ENCODE measurements at places on chromosomes 2 and 18.

DNA sequence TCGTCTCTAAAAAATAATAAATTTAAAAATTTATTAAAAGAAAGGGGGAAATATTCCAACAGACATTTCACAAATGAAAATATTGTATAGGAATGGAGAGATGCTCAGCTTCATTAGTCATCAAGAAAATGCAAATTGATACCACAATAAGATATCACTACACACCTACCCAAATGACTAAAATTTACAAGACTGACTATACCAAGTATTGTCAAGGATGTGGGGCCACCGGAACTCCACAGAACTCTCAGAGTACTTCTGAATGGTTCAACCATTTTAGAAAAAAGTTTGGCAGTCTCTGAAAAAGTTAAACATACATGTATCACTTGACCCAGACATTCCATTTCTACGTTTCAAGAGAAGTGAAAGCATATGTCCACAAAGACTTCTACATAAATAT is 163.4 kb downstream of the EHBP1 start:
- no peak for DNase-seq

- no peak for DNase-seq
These were observed 67.0 kb downstream of the TSHZ1 start for GRCh38 chr18:75277610-75277928.

DNA sequence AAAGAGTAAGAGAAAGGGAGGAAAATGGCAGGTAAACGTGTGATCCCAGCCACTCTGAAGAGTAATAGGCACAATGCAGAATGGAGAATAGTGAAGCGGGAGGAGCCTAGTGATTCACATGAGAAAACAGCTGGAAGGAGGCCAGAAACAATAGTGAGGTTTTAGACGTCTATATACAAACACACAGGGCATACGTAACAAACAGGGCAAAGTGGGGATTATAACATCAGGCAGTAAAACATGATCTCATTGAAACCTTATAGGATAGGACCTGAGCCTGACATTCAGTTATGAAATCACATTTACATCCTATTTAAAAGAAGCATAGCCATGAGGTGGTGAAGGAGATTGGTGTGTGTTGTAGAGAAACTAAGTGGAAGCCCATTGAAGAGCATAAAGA is 33.0 kb upstream of the GATA6 start:
- no peak for DNase-seq

- DNase-seq, result peak; percentile 20
These were observed 74.1 kb downstream of the TLK1 start for GRCh38 chr2:171086352-171087290.

GRCh38 chr2:203484266-203485112 is 50.6 kb downstream of the RAPH1 start:
- no peak for DNase-seq

DNA sequence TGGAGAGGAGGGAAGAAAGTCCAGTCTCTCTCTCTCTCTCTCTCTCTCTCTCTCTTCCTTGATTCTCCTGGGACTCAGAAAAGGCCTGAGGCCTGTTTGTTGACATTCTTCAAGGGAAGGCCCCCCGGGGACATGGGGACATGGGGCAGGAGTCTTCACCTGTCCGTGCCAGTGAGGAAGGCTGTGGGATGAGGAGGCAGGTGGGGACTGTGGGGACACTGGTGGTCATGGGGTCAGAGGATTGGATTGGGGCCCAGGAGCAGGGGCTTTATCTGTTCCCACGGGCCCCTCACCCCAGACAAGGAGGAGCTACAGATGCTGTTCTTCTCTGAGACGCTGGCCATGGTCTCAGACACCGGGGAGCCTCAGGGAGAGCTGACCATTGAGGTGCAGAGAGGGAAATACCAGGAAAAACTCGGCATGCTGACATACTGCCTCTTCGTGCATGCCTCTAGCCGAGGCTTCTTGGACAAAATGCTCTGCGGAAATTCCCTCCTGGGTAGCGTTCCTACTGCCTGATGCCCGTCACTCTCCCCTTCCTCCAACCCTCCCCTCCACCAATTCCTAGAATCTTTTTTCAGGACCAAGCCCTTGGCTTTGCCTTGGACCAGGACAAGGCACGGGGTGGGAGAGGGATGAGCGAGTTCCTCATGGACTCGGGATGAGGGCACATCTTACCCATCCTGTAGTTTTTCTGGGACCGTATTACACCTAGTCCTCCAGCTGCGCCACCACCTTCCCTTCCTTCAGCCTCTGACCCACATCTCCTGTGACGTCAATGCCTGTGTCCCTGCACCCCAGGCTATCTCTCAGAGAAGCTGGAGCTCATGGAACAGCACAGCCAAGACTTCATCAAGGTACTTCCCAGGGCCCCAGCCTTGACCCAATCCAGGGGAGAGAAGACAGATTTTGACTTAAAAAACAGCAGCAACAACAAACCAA is 850 bp downstream of the CATIP start:
- no peak for DNase-seq

GRCh38 chr18:28125051-28125450 is 51.9 kb downstream of the CDH2 start:
- no peak for DNase-seq

- DNase-seq, result no peak
These were observed 114.2 kb downstream of the SPHKAP start for GRCh38 chr2:228067309-228067708.

DNA sequence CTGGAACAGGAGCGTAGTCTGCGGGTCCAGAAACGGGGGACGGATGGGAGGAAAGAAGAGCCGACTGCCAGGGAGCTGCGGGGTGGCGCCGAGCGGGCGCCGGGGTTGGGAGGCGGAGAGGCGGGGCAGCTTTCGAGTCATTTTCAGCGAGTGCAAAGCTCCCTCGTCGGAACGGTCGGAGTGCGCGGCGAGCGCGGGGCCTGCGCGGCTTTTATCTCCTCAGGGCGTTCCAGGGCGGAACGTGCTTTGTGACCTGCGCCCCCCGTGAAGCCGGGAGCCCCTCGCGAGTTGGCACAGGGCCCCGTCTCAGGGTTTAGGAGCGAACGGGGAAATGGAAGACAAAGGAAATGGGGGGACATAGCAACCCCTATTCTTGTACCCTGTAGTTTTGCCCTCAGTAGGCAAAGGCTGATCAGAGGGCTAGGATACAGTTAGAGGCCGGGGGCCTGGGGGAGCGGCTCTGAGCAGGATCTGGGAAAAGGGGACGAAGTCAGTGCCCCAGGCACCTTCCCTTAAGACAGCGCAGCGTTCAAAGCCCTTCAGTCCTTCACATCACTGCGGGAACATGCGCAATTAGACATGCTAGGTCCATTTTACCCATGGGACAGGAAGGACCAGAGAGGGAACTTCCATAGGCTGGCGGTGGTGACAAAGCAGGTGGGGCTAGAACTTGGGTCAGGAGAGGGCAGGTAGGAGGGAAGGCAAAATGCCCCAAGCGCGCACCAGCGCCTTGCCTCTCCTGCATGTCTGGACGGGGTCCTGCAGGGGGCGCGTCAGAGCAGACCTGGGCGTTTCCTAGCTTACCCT is 60.1 kb upstream of the IL1RL1 start:
- peak; percentile 69 for DNase-seq

GRCh38 chr18:22026889-22027288 is 142.5 kb upstream of the GATA6 start:
- no peak for DNase-seq

GRCh38 chr2:215917953-215918620 is 95.3 kb downstream of the MREG start:
- no peak for DNase-seq

GRCh38 chr2:111698743-111699554 is 185.0 kb downstream of the ANAPC1 start:
- no peak for DNase-seq

GRCh38 chr2:202019689-202020450 is 13.8 kb upstream of the FZD7 start:
- DNase-seq, result no peak

GRCh38 chr18:78640246-78640995 is 339.2 kb upstream of the SALL3 start:
- DNase-seq, result no peak

DNA sequence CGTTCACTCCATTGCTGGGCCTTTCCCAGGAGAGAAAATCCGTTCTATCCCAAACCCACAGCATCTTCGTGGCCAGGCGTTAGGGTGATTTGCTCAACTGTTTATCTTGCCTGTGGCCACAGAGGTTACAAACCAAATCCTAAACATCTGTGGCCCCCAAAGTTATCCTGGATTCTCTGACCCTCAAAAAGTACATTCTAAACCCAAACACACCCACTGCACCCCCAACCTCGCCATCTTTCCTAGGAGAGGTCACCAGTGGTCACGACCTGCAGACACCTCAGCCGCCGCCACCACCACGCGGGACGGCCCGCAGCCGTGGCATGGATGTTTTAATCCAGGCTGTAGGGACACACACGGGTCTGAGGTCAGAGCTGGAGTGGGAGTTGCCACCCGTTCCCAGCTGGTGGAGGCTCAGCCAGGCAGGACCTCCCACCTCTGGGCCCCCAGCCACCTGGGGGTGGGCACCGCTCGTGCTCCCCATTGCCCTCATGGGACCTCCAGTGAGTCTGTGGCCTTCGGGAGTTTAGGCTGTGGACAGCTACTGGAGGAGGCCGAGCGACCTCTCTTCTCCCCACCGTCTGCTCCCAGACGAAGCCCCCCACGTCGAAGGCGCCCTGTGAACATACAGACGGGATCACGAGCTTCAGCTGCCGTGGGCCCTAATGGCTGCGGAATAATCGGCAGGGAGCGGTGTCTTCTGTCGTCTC is 72.0 kb downstream of the KCNG2 start:
- DNase-seq, result no peak

DNA sequence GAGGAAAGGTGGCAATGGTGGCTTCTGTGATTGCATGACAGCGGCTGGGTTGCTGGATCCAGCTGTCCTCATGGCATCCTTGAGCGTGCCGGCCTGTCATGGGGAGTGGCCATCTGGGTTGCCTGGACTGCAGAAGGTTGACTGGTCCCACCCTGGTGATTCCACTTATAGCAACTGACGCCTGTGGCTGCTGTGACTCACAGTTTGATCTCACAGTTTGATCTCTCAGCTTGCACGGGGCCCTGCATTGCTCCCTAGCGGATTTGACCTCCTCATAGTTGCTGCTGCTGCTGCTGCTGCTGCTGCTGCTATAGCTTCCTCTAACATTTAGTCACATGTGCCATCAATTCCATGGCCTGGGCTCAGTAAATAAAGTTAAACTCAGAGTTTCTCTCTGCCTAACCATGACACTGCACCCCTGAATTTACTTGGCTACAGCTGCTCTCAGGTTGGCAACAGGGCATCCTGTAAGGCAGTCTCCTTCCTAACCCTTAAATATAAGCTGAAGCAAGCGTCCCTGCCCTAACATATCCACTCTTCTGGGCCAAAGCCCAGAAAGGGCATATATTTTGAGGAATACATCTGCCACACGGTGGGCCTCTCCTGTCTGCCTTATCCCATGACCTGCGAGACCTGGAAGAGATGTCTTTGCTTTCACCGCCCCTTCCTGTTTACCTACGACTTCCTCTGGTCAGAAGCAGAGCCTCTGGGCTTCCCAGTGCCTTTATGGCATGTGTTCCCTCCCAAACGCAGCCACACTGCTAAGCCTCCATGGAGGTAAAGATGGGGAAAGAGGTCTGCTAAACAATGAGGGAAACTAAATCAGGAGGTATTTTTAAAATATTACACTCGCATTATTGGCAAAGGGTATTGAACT is 37.8 kb upstream of the CCDC150 start:
- DNase-seq, result no peak

DNA sequence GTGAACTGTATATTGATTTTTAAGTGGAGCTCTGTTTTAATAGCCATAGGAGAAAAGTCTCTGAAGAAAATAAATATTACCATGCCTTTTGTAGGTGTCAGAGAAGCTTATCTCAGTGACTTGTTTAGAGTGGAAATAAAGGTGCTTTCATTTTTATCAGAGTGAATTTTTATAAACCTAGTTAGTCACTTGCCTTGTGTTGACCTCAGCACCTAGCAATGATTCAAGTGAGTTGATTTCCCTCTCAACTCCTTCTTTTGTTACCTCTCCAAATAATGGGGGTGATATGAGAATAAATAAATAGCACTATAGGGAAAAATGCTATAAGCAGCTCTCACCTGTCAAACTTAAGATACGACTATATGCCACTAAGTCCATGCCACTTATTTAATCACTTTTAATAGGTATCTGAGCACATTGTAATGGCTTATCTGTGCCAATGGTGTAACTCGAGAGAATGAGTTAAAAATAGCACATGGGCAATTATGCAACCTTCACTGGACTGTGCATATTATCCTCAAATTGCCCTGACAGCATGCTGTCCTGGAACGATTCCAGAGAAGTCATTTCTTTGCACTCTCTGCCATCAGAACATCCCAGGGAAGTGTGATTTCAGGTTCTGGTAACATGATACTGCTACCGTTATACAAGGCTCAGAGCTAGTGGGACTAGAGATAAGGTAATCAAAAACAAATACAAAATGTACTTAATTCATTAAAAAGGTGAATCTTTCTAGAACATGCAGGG is 290.8 kb downstream of the CCDC85A start:
- no peak for DNase-seq

- no peak for DNase-seq
These were observed 4.3 kb downstream of the ZBTB7C start for GRCh38 chr18:48404716-48405507.

DNA sequence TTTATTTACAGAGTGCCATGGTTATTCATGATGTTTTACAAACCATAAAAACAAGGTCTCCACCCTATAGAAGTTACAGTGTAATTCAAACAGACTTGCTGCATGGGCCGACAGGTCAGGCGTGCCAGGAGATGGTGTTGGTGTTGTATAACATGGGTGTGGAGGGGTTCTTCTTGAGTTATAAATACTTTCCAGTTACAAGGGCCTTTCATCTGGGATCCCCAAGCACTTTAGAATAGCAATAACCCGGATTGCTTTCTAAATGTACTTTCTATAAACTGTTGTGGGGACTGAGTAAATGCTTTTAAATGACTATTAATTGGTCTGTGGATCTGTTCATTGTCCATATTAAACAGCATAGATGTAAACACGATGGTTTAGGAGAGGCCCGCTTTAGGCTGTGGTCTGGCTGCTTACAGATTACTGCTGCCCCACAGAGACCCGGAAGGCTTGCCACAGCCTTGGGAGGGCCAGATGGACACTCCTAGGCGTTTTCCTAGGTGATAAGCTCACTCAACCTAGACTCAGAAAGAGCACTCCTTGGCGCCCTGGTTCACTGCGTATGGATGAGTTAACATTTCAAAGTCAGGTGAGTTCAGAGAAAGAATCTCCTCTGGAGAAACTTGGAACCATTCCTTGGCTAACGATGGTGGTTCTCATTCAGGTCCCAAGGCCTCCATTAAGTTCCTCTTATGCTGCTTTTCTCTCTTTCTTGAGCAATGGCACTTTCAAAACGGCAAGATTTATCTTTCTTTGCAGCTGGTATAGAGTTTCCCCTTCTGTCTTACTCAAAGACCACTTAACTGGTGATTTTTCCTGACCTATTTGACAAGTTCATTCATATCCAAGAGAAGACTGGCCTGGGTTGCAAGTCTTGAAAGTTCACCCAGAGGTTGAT is 3.6 kb upstream of the KIAA2012 start:
- DNase-seq, result no peak

- DNase-seq, result no peak
These were observed 18.3 kb upstream of the ENOSF1 start for GRCh38 chr18:730692-731091.

- DNase-seq, result no peak
These were observed 195.0 kb downstream of the LOXHD1 start for GRCh38 chr18:46461993-46462392.

GRCh38 chr2:55014962-55015939 is 35.0 kb downstream of the RTN4 start:
- DNase-seq, result peak; percentile 10

- DNase-seq, result no peak
These were observed 171.6 kb downstream of the SH3RF3 start for GRCh38 chr2:109300582-109300981.

- no peak for DNase-seq
These were observed 64.7 kb upstream of the ST3GAL5 start for GRCh38 chr2:85953476-85953875.

Measured in nephron progenitor cell (in vitro differentiated cells).